ENCODE measurements at places on chromosomes 7 and 10.

DNA sequence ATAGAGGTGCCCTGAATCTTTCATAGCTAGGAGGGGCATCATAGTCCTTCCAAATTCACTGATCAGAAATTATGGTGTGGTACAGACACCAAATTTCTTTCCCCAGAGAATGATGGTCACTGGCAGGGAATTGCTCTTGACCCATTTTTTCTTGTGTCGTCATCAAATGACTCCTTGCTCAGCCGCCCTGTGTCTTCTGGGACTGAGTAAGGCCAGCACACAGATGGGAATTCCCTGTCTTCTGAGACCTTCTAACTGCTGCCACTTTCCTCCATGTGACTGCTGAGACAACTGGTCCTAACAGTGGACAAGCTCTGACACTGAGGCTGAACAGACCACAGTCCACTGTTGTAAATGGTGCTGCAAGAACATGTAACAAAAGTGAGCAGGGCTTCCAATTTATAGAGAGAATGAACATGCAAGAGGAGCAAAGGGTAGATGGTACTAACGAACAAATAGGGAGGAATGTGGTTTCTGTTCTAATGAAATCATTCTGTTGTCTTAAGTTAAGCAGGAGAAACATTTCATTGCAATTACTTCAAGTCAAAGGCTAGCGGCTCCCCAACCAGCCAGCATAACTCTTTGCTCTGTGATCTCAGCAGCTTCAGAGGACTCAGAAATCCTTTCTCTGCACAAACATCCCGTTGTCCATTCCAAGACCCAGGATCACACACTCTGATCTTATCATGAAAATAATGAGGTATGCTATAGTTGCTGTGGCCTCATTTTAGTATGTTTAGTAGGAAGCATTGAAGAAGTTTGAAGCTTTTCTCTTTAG lies 235.9 kb upstream of the PRSS1 start:
- no peak for DNase-seq

GRCh38 chr10:99809931-99810615 lies 27.6 kb downstream of the ABCC2 start:
- DNase-seq: no peak

DNA sequence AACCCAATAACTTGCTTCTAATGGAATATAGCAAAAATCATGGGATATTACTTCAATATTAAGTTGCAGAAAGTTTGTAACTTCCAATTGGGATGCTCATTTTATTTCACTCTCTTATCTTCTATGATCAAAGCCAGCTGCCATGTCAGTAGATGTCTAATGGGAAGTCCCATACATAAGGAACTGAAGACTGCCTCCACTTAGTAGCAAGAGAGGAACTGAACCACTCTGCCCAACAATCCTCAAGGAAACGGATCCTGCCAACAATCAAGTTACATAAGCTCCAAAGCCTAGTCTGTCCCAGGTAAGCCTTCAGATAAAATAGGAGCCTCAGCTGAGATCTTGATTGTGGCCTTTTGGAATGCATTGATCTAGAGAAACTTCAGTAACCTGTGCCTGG lies 431.5 kb upstream of the PCDH15 start:
- DNase-seq: no peak

DNA sequence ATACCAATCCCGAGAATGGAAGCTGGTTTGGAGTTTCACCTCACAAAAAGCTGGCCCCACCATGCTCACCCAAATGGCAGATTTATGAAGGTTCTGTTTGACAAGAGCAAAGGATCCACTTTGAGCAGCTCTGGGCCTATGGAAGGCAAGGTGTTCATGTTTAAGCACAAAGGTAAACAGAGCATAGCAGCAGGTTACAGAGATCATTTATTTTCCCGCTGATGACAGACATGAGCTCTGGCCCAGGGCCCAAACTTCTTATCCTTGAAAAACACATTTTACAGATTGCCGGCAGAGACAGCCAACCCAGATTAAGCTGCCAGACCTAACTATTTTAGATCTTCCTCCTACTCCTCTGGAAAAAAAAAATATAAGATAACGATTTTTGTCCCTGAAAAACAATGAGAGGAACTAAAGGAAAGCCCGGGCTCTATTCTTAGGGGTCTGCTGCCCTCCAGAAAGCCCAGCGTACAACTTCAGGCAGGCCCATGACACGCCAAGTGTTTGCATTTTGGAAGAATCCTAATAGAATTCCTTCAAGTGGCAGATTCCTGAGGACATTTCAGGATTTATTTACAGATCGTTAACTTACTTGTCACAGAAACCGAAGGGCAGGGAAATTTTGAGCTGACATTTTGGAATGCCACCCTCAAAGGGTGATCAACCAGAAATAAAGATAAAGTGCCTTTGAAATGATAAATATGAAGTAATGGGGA lies 40.0 kb downstream of the SYPL1 start:
- DNase-seq: peak; percentile 54

GRCh38 chr10:74645692-74646091 lies 180.7 kb upstream of the KAT6B start:
- DNase-seq: no peak

Measured in endodermal cell (in vitro differentiated cells).